Epithelial cell of alveolus of lung (primary cell): ENCODE measurements at places on chromosomes 1 and 21. TPM values are rescaled to one million over a fixed set of nuclear protein-coding genes. Genes with fewer than 3 reads are reported as not detected.

The KRTAP10-2 gene
- total RNA-seq, result not detected in 2 replicates

The CHI3L1 gene
- total RNA-seq, result 1.8 TPM in 1 of 2 replicates, not detected in the other

The MYOC gene
- 0.13 TPM in 1 of 2 replicates, not detected in the other for total RNA-seq

The IL20 gene
- not detected in 2 replicates for total RNA-seq

The RYR2 gene
- under 0.01 and 0.08 TPM in 2 replicates for total RNA-seq

The JAK1 gene
- total RNA-seq, result 76.9 and 104 TPM in 2 replicates
